Heart right ventricle (tissue), 16 donors: ENCODE measurements at places on chromosomes 13 and 19. TPM values are rescaled to one million over a fixed set of nuclear protein-coding genes. Genes with fewer than 3 reads are reported as not detected.

The ATP8A2 gene
- total RNA-seq = not detected

The DOCK9 gene
- total RNA-seq = 73.7 TPM

GRCh38 chr19:45440873-45441654, 17.3 kb upstream of the ERCC1 start:
- DNase-seq = no peak

DNA sequence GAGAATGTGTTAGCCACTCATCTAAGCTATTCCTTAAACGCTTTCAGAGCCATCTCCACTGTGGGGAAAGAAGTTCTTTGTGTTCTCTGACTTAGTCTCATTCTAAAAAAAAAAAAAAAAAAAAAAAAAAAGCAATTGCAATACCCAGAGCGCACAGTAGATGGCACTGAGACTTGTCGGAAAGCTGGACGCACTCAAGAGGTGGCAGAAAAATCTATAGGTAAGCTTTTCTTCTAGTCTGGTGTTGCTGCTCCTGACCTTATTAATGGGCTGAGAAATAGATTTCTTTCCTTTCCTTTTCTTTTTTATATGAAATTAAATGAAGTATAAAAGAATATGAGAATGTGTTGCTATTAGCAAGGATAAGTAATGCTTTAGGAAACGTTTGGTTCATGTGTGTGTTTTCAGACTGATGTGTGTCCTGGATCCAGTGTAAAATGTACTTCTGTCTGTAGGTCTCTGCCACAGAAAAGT, 4.7 kb upstream of the GJB2 start:
- DNase-seq = no peak

GRCh38 chr19:32581705-32582179, 752 bp downstream of the PDCD5 start:
- peak; percentile 37 for DNase-seq

- DNase-seq = no peak
These were observed 105.7 kb upstream of the SOX1 start for GRCh38 chr13:111961236-111961635.

- DNase-seq = no peak
These were observed 10.6 kb upstream of the UBE2S start for GRCh38 chr19:55418185-55418584.

DNA sequence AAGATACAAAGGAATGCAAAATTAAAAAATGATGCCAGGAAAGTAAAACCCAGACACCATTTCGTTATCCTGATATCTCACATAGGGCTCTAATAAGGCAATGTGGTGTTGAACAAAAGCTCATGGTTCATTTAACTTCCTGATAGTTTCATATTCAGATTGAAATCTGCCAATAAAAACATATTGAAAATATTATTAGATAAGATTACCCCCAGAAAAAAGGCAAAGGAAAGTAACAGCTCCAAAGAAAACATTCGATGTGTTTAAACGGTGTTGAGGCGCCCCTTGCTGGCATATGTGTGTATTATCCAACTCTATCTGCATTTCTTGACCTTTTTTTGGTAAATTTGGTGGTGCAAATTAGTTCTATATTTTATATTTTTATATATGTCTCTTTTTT, 75.9 kb downstream of the ESD start:
- DNase-seq = no peak
